ENCODE measurements at places on chromosomes 2 and 18.

GRCh38 chr2:95315801-95316411 is 18.8 kb downstream of the KCNIP3 start:
- DNase-seq, result no peak

- DNase-seq, result no peak
These were observed 7.5 kb downstream of the C2orf49 start for GRCh38 chr2:105344704-105345345.

- DNase-seq, result no peak
These were observed 41.1 kb upstream of the GALNT5 start for GRCh38 chr2:157216286-157216965.

GRCh38 chr2:16871411-16871810 is 205.8 kb upstream of the CYRIA start:
- DNase-seq, result no peak

- no peak for DNase-seq
These were observed 8.4 kb upstream of the PER2 start for GRCh38 chr2:238296638-238297457.

- DNase-seq, result no peak
These were observed 11.6 kb upstream of the OLA1 start for GRCh38 chr2:174259981-174260380.

- no peak for DNase-seq
These were observed 5.6 kb downstream of the TMEM163 start for GRCh38 chr2:134713176-134713575.

GRCh38 chr2:207513551-207514257 is 16.1 kb upstream of the CREB1 start:
- no peak for DNase-seq

DNA sequence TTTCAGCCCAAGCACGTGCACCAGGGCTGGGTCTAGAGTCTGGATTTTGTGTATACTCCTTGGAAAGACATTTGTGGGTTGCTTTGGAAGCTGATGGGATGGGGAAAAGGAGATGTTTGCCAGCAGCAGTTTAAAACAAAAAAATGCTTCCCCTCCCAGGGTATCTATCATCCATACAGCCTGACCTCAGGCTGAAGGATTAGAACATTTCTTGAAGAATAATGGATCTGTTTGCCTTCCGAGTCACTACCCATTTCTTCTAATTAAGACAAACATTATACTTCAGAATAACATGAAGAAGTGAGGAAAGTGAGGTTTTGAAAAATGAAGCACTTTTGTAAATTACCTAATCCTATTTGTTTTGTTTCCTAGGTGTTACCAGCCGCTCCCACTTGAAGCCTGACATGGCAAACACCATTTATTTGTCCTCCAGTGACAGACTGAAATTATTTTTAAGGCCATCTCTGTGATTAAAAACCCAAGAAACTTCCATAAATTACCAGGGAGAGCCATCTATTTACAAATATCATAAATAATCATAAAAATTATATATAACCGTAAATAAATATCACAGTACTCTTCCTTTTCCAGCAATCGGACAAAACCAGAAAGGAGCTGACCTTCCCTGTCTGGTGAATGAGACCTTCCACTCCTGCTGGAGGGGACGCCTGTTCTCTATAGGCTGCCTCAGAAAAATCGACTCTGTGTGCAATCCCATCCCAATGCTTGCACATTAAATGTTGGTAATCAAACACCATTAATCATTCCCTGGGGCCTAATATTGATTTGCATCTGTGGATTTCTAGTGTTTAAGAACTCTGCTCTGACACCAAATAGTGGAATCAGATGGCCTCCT is 106.8 kb downstream of the C1D start:
- DNase-seq, result no peak

GRCh38 chr2:162028511-162028910 is 45.5 kb downstream of the DPP4 start:
- no peak for DNase-seq

DNA sequence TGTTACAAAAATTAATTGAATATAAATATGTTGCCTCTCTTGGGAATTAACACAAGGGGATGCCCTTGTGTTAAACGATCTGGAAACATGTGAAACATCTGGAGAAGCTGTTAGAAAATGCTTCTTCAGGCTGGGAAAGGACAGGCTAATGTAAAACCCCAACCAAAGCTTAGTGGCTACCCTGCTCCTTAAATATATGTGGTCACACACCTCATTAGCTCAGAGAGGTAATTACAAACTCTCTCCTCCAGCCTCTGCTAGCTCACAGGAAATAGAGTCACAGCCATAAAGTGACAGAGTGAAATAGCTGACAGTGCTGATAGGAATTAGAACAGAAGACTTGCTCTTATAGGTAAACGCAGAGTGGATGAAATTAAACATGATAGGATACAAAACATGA is 155.9 kb downstream of the RAB3GAP1 start:
- DNase-seq, result no peak

DNA sequence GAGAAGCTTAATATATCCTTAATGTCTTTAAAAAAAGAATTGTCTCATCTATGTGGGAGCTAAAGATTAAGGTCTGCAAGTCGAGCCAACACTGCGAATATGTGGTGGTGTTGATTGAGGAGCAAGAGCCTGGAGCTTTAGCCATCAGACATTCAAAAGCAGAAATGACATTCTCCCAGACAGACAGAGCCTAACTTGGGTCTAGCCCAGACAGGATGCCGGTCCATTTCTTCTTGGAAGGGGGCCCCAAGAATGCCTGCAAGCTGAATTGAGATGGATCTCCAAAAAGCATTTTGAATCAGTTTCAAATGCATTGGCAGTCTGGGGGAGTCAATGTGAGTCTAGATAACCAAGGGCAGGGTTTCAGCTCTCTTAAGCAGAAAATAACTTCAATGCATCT is 30.1 kb upstream of the EML4 start:
- no peak for DNase-seq

GRCh38 chr2:106878206-106878605 is 7.8 kb downstream of the ST6GAL2 start:
- DNase-seq, result no peak

GRCh38 chr2:202152104-202152715 is 79.2 kb downstream of the KIAA2012 start:
- DNase-seq, result no peak

DNA sequence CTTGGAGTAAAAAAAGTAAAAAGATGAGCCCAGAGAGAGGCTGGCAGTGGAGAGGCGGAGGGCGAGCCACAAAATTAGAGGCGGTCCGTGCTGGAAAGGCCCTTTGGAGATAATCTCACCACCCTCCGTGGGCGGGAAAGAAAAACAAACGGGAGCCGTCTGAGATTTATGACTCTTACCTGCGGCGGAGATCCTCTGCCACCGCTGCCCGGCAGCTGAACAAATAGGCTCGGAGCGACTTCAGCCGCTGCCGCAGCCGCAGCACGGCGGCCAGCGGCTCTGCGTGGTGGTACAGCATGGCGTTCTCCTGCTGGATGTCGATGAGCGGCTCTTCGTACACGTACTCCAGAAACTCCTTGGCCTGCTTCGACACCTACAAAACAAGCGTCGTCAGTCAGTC is 94.6 kb downstream of the PLEKHM3 start:
- DNase-seq, result no peak

DNA sequence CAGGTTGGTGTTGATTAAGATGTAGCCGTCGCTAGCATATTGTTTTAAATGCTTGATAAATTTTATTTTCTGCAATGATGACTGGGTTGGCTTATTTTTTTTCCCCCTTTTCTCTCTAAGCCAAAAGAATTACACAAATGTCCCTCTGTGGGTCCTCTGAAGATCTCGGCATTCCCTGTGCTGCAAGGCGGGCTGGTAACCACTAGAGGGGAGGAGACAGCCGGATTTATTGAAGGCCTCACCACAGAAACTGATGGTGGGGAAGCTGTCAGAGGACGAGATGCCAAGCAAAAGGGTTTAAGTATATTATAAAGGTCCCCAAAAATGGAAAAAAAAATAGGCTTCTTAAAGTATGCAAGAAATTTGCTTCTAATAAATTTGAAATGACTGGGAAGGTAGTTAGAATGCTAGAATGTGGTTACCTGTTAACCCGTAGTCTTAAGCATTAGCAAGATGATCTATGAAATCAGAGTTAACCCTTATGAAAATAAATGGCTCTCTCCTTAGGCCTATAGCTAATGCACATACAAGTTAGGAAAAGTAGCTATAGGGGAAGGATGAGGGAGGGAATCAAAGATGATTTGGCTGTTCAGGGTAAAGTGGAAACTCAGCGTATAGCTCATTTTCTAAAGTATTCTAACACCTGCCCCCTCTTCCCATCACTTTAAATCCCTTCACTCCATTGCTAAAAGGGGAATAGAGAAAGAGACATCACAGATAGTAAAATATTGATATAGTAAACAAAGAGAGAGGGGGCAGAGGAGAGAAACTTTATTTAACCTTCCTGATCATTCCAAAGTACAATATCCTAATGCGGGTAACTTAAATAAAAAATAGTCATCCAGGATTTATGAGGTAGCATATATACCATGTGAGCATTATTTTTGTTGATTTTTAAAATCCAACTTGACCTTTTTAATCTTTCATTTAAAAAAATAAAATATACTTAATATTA is 894.5 kb upstream of the POU3F3 start:
- no peak for DNase-seq

DNA sequence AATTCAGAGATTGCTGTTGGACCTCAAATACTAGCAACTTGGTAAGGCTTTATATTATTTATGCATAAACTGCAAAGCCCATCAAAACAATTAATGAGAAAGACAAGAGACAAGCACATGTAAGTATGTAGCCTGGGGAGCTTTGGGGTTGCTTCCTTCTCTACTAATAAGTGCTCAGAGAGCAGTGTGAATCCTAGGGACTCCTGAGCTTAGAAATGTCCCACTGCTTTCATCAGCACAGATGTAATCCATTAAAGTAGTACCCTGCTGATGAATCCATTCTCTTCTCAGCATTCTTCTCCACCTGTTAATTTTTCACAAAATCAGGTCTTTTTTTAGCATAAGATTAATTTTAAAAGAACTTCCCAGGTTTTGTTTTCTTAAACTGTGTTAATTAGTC is 485.6 kb downstream of the PTH2R start:
- DNase-seq, result no peak

DNA sequence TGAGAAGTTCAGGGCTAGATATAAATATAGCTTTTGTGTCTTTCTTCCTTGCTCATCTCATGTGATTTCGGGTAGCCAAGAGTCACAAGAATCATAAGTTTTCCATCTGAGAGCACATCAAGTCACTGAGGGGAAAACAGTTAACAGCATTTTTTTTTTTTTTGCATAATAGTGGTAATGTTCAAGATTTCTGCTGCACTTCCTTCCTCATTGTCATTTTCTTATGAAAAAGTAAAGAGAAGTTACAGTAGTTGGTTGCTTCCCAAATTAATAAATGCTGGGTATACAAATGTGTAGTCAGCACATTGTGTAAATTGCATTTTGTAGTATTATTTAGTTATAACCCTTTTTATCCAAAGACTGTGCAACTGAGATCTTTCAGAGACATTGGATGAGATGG is 93.6 kb downstream of the ZEB2 start:
- DNase-seq, result no peak

DNA sequence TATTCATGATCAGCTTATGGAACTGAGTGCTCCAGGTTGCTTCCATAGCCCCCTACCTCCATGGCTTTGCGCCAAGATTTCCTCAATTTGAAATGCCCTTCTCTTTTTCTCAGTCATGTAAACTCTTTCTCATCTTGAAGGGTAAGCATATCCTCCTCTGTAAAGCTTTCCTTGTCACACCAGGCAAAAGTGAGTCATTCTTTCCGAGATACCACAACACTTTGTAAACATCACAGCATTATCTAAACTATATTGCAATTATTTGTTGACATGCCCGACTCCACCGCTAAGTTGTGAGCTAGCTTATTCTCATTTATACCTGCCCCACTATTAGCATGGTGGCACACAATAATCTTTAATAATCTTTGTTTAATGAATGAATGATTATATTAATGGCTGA is 419.5 kb upstream of the CHST9 start:
- DNase-seq, result no peak

DNA sequence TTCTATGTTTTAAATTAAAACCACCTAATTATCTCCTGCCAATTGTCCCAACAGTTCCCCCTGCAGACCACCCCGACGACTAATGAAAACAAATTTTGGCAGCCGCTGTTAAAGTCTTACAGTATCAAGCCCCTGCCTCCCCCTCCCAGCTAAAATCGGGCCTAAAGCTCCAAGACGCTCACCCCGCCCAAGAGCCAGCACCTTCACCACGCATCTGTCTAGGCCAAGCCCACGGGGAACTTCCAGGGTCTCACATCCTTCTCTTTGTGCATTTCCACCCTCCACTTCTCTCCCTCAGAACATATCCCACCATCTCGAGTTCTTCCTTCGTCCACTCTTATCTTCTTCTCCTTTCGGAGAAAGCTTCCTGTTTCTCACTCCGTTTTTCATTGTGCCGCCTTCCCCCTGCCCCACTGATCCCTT is 445 bp downstream of the PRPF40A start:
- DNase-seq, result peak; percentile 46

DNA sequence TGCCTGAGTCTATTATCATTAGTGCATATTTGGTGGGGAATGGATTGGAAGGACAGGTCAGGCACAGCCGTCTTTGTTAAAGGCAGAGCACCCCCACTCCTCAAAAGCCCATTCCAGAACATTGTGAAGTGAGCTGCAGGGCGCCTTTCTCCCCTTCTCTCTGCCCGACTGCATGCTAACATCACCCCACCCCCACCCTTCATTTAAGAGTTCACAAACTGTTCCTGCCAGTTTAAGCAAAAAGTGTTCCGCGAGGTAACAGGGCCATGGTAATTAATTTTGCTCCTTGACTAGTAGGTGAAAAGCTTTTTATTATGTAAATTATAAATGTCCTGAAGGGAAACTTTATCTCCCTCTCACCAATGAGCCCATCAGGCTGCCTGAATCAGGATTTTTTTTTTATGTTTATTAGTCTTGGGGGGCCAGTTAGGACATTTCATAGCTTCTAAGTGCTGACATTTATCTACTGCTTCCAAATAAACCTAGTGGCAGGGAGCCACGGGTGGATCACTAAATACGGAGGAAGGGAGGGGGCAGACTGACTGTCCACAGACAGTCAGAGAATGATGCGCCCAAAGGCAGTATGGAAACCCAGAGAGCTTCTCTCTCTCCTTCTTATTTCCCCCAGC is 99.4 kb downstream of the FTCDNL1 start:
- no peak for DNase-seq

DNA sequence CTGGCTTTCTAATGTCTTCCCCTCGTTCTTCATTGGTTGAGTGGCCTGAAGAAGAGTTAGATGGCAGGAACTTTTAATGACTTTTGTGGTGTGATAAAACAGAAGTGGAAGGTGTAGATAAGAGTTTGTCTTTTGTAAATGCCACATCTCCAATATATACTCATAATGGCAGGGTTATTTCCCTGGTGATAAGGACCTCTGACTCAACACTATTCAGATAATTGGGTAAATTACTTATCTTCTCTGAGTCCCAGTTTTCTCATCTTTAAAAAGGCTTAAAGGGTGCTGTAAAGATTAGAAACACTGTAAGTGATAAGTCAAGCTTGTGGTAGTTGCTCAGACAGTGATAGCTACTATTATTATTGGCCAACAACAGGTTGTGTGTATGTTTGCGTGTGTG is 9.5 kb downstream of the KLHL14 start:
- DNase-seq, result no peak

DNA sequence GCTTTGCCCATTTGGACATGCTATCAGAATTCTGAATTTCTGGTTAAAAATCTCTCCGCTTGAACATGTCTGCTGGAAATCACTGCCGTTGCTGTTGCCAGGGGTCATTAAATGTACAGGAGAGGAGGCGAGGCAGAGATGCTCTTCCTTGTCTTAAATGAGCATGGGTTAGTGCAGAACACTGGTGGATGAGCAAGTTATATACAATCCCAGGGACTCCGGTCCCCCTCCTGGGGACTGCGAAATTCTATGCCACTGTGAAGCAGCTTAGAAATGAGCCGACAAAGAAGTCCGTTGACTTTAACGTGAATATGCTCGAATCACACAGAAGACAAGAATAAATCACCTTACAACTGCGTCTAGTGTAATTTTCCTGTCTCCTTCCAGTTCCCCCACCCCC is 95.1 kb upstream of the KLHL14 start:
- DNase-seq, result no peak
